ENCODE measurements at places on chromosomes 6 and 20. TPM values are rescaled to one million over a fixed set of nuclear protein-coding genes. Genes with fewer than 3 reads are reported as not detected.

DNA sequence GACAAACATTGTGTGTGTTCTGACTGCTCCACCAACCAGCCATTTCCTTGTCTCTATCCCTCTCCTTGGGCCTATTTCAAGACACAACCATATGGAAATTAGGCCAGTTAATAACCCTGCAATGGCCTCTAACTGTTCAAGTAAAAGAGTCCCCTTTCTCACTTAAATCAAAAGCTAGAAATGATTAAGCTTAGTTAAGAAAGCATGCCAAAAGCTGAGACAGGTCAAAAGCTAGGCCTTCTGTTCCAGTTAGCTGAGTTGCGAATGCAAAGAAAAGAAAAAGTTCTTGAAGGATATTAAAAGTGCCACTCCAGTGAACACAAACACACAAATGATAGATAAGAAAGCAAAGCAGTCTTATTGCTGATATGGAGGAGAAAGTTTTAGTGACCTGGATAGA lies 22.5 kb downstream of the SERINC1 start:
- DNase-seq: no peak

GRCh38 chr6:166907871-166908806 lies 48.2 kb downstream of the RNASET2 start:
- no peak for DNase-seq

GRCh38 chr6:80003826-80004172 lies 650 bp upstream of the TTK start:
- peak; percentile 16 for DNase-seq

GRCh38 chr6:109094416-109095035 lies at the start of gene SESN1:
Gene SESN1, minus strand, starts transcription at chr6:109094846. Its CDS starts 773 bp downstream, at chr6:109094073.
- peak; percentile 93 for DNase-seq

The HDGFL1 gene
- polyA plus RNA-seq: not detected

DNA sequence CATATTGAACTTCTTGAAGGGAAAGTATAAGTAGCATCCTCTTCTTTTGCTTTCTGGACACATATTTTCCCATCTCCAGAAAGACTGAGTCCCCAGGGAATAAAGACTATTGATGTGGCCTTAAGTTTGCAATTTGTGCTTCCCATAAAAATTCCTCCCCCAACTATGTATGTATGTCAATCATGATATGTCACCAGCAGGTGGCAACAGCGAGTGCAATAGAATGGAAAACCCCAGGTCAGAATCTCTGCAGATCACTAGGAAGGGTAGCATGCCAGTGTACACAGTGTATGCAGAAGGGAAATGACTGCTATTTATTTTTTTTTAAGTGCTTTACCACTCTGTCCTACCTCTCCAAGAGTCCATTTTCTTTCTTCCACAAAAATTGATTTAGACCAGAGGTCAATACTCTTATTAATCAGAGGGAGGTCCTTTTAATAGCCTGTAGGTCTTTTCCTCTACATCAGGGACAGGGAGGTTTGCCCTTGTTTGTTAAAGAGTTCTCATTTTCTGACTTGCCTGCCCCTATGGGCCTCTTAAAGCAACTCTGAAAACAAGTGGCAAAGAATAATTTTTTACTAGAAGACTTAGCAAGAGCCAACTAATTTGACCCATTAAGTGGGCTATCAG lies 61.4 kb downstream of the BMP2 start:
- peak; percentile 56 for DNase-seq

- DNase-seq: no peak
These were observed 158.8 kb upstream of the PHACTR1 start for GRCh38 chr6:12557765-12558164.

- no peak for DNase-seq
These were observed 6.1 kb downstream of the TP53RK start for GRCh38 chr20:46683011-46683667.
